ENCODE measurements at places on chromosomes 3 and 15.

GRCh38 chr3:65669163-65669875 is 369.4 kb downstream of the MAGI1 start:
- no peak for DNase-seq

DNA sequence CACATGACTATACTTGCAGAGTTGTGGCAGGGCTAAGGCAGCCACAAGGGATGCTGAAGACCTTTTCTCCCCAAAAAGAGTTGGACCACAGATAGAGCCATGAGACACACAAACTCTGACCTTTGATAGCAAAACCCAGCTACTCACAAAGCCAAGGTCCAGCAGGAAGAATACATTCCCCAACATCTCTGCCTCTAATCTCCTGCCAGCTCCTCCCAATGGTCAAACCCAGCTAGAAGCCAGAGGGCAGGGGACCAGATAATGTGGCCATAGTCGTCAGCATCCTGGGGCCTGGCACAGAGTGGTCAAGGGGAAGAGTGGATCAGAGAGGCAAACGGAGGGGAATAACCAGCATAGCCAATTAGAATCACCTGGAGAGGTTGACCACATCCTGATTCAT is 28.2 kb downstream of the SLC6A1 start:
- no peak for DNase-seq

GRCh38 chr3:45704301-45704943 is 15.2 kb downstream of the SACM1L start:
- DNase-seq, result no peak

DNA sequence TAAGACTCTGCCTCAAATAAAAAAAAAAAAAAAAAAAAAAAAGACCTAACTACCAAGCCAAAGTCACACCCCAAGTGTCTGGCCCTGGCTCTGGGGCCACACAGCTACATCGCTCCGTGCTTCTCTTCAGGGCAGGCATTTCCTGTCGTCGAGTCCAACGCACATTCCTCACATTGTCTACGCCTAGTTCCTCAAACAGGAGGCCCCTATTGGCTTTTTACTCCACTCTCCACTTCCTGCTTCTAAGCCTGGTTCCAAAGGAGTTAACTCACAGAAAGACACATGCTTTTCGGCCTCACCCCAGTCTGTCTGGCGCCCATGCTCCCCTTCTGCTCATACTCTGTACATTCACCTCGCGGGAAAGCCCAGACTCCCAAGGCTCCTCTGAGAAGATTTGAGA is 28.8 kb downstream of the KNG1 start:
- peak; percentile 84 for DNase-seq
